C1 segment of cervical spinal cord (tissue), 14 donors: ENCODE measurements at places on chromosomes 16 and 17.

DNA sequence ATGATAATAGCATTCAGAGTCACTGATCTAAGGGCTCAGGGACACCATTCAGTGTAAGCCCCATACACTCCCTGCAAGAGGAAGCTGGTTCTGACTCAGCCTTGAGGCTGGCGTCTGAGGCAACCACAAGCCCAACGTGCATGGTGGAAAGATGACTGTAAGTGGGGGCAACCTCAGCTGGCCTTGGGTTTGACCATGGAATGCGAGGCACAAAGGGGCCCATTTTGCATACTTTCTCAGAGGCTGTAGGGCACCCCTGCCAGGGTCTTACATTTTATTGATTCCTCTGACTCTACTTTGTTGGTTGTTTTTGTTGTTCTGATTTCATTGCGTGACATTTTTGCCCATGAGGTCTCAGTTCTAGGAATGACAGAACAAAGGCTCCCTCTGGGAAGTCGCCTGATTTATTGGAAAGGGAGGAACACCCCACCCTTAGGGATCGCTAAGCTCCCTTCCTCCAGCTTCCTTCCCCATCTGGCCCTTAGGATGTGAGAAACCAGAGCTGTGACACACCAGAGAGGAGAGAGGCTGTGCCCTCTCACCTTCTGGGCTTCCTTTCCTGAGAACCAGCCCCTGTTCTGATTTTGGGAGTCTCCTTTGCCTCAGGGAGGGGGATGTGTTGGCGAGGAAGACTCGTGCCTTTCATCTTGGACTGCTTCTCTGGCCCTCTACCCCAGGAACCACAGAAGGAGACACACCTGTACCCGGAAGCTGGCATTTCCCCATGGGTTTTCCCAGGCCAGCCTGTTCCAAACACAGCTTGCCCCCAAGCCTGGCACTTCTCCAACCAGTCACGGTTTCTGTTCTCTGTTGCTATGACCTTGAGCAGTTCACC is 5.6 kb upstream of the CIITA start:
- DNase-seq: no peak

DNA sequence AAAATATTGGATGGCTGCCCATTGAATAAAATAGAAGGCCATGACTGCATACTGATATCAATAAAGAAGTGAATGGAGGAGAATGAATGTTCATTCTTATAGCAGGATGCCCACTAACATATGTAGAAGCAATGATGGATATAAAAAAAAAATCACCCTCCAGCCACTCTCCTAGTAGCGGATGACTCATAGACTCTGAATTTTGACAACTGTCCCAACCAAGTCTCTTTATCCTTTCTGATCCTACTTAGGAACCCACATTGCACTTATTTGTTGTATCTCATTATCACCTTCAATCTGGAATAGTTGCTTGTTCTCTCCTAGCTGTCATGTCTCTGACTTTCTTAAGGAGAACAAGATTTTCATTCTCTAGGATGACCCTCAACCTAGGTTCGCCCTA is 429.9 kb downstream of the HS3ST3B1 start:
- no peak for DNase-seq

DNA sequence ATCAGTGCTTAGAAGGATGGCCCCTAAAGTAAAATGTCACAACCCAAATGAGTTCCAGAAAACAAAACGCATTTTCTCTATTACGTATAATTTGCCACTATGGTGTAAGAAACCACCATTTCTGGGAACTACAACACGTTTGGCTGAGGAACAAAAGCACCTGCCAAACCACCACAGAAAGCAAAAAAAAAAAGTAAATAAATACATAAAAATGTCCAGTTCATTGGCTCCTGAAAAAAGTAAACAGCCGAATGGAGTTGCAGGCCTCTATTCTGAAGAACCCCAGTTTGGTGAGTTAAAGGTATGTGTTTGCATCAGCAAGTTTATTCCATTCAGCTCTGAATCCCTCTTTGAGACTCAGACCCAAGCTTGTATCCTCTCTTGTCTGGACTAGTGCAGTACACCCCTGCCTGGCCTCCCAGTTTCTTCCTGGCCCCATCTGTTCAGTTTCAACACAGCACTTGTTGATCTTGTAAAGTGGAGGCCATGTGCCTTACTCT is 36.9 kb downstream of the ERN1 start:
- DNase-seq: no peak

DNA sequence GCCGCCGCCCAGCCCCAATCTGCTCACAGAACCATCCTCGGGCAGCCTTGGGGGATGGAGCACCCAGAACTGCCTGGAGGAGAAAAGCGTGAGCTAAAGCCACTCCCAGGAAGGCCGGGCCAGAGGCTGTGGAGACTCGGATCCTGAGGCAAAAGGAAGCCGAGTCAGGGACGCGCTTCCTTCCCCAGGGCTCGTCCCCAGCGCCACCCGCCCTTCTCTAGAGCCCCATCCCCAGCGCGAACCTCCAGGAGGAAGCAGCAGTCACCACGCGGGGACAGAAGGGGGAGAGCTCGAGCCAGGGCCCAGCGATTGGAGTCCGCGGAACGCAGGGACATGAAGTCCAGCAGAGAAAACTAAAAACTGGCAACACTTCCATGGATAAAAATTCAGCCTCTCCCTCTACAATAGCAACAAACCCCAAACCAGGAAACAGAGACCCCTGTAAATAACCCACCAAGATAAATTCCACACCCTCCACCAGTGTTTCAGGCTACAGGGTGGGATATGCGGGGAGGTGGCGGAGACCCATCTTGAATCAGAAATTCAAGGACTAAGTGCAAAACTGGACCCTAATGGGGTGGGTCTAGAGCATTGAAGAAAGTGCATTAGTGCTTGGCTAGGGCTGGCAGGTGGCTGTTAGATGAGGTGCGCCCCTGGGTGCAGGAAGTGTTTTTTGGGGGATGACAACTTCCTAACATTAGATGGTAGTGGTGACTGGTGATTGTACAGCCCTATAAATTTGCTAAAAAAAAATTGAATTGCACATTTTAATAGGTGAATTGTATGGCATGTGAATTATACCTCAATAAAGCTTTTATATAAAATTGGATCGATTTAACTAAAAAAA is 116.1 kb upstream of the METRNL start:
- peak; percentile 31 for DNase-seq

DNA sequence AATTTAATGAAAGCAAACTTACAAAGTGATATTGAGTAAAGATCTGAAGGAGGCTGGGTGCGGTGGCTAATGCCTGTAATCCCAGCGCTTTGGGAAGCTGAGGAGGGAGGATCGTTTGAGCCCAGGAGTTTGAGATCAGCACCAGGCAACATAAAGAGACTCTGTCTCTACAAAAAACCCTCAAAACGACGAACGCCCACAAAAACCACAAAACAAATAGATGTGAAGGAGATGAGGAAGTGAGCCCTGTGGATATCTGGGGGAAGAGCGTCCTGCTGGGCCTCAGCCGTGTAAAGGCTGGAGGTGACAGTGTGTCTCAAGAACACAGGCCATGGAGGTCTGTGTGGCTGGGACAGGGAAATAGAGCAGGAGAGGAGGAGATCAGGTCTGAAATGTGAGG is 68.8 kb downstream of the ITFG1 start:
- peak; percentile 1 for DNase-seq

GRCh38 chr16:81558444-81559175 is 114.0 kb downstream of the CMIP start:
- peak; percentile 14 for DNase-seq

DNA sequence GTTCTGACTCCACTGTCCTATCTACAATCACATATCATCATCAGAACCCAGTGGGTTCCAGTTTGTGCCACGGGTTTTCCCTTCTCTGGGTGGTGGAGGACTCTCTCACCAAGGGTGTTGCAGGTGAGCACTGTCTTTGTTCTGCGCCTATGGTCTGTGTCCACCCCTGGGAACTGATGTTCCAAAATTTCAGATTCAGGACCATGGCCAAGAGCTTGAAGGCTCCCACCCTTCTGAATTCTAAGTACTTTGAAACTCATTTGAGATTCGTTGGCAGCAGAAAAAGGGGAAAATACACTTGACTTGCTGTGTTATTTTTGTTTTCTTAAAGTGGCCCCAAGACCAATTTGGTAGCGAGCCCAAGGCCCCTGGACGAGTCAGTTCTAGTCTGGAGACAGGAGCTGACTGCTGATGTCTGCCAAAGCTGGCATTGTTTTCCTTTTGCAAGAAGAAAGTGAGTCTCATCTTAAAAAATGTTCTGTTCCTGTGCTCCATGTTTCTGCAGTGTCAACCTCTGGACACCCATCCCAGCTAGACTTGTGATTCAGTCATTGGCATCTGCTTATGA is 310.9 kb downstream of the HAPSTR1 start:
- DNase-seq: no peak

DNA sequence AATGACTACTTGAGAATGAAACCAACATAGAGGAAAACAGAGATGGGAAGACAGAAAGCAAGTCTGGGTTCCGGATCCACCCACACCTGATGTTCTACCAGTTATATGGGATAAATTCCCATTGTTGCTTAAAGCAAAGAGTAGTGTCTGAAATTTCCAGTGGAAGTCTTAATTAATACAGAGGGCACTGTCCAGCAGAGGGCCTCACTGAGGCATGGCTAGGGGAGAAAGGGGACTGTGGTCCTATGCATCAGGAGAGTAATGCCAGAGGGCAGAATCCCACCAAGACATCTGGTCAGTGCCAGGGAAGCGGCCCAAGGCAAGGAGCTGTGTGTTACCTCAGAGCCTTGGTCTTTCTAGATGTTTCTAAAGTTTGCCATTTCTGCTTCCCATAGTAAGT is 7.5 kb upstream of the UMOD start:
- no peak for DNase-seq
